ENCODE measurements at places on chromosomes 3 and 15. TPM values are rescaled to one million over a fixed set of nuclear protein-coding genes. Genes with fewer than 3 reads are reported as not detected.

Gene FETUB
- not detected for polyA plus RNA-seq

Gene LRTM1
- not detected for polyA plus RNA-seq

Gene RGMA
- polyA plus RNA-seq: 19.8 TPM

Gene CTXN2
- not detected for polyA plus RNA-seq

GRCh38 chr15:93861956-93862741, 369.2 kb upstream of the MCTP2 start:
- no peaks in the 10 kb centered on the region for H3K36me3 ChIP-seq
- H3K27ac ChIP-seq: peak overlapping the region; percentile 2
- H3K27me3 ChIP-seq: no peaks in the 10 kb centered on the region

- peaks cover 65% of the 10 kb centered on the region for H3K4me1 ChIP-seq
- DNase-seq: peak; percentile 40
- H3K27ac ChIP-seq: peak overlapping the region; percentile 91
- H3K36me3 ChIP-seq: no peaks in the 10 kb centered on the region
- no peaks in the 10 kb centered on the region for H3K27me3 ChIP-seq
Observed at GRCh38 chr15:67917037-67917436, 77.2 kb upstream of the RNU6-1 start.

DNA sequence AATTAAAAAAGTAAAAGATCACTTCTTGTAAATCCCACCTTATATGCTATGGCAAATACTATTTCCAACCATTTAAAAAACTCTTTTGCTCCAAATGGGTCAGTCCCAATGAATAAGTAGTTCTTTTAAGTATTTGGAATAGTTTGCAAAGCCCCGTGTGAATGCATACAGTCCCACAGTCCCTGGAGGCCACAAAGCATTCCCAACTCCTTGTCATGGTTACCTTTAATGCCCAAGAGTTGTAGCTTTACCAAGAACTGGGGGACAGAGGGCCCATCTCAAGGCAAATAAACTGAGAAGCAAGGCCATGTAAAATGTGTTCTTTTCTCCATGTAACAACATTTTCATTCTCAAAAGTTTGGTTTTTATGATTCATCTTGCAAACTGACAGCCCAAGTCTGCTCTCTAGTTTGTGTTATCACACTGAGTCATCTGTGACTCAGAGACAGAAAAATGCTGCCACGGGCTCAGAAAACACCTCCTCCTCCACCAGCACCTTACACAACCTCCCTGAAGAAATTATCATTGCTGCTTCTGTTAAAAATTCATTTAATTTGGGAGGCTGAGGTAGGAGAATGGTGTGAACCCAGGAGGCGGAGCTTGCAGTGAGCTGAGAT, 336.2 kb downstream of the ERC2 start:
- no peaks in the 10 kb centered on the region for H3K27me3 ChIP-seq
- H3K4me1 ChIP-seq: peaks cover 7% of the 10 kb centered on the region
- no peak overlapping the region for H3K4me3 ChIP-seq
- no peaks in the 10 kb centered on the region for H3K36me3 ChIP-seq
- no peak overlapping the region for H3K27ac ChIP-seq
- DNase-seq: no peak

GRCh38 chr15:70794596-70795310, 31.4 kb upstream of the UACA start:
- no peak overlapping the region for H3K4me3 ChIP-seq
- no peaks in the 10 kb centered on the region for H3K36me3 ChIP-seq

DNA sequence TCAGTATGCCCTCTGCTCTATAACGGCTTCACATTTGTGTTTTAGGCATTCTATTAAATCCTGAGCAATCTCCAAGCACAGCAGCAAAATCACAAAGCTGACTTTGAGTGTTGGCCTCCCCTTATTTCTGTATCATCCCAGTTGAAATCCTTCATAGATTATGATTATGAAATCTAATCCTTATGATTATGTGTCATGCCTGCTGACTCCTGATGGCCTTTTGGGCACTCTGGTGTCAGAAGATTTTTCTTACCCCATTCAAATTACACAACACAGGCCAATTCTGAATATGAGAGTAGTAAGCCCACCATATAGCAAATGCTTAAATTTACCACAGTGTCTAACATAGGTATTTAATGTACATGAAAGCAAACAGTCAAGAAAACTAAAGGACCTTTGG, 34.3 kb downstream of the CDV3 start:
- H3K4me3 ChIP-seq: no peak overlapping the region
- DNase-seq: no peak
- H3K27ac ChIP-seq: no peak overlapping the region
- peaks cover 74% of the 10 kb centered on the region for H3K36me3 ChIP-seq
- no peaks in the 10 kb centered on the region for H3K4me1 ChIP-seq
- H3K27me3 ChIP-seq: no peaks in the 10 kb centered on the region

All from stomach (tissue), 19 donors.